GM04504 (cell line): ENCODE measurements at places on chromosomes 3 and 15.

DNA sequence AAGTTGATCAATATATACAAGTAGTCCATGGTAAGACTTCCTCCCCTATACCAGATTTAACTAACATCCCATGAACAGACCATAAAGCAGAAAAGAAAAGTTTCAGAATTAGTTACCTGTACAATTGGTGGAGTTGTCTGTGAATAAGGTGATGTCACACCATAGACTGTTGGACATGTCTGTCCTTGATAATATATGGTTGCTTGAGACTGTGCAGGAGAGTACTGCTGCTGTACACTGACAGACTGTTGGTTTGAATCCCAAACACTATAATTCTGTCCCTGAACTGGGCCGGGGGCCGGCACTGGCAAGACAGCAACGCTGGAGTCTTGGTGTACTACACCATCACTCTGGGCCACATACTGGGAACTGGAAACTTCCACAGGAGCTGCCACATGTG lies 77.2 kb downstream of the NBEAL2 start:
- no peak for DNase-seq

DNA sequence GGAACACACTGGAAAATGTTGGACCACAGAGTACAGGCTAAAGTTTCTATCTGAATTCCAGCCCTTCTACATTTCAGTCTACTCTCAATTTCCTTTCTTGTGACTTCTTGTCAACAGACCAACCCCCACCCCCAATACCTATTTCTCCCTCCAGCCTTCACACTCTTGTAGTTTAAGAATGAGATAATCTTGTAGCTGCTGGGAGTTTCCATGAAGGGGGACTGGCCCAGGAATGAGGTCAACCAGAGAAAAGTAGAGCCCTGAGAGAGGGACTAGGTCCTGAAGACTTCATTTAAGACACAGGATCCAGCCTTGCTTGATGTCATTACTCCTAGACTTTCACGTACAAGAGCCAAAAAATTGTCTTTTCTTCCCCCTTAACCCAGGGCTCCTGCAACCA lies 29.5 kb upstream of the FAM107A start:
- no peak for DNase-seq

DNA sequence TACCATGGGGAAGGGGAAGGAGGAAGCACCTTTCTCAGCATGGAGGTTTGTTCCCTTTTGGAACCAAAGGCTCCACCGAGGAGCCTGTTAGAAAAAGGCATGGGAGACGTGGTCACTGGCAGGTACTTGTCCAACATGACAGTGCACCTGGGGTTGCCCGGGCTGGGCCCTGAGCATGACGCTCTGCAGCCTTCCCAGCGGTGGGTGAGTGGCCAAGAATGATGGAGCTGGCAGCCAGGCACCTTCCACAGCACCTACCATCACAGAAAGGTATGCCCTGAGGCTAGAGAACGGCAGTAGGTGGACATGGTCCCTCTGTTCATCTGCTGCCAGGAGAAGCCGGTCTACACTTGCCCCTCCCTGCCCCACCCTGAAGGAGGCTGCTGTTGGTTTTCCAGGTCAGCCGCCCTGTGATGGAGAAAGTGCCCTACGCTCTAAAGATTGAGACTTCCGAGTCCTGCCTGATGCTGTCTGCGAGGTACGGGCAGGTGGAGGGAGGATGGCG lies 29.0 kb upstream of the NR2C2 start:
- no peak for DNase-seq

- DNase-seq = no peak
Observed at GRCh38 chr3:113096188-113096892, 105.6 kb downstream of the GTPBP8 start.

GRCh38 chr3:157103280-157103679 lies 56.7 kb downstream of the CCNL1 start:
- DNase-seq = no peak

GRCh38 chr3:24128199-24129005 lies 183.3 kb downstream of the NR1D2 start:
- DNase-seq = peak; percentile 91

DNA sequence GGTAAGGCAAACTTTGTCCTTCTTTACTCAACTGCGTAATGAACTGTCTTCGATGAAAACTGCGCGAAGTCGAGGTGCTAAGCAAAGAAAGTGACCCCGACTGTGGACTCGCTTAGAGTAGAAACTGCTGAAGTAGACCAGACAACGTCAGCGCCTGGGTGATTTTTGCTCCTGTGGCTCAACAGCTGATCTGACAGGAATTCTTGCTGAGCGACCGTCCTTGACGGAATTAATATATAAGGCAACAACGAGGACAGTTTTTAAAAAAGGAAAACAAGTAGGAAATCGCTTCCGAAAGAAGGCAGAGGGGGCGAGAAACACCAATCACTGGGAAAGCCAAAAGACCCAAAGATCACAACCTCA lies 541 bp downstream of the RPS27L start:
- no peak for DNase-seq

DNA sequence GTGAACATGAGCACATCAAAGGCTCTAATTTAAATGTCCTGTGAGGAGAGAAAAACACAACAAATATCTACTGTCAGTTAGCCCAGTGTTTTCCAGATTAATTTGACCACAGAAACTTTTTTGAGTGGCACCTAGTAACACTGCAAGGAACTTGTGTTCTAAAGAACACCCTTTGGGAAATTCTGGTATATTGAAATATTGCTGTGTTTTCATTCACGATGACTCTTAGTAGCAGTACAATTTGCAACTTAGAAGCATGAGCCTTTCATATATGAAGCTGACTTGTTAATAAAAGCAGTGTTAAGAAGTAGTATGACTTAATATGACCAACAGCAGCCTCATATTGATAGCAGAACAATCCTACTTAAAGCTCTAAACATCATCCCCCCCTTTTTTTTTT lies 32.0 kb downstream of the B3GALNT1 start:
- no peak for DNase-seq

GRCh38 chr15:41483519-41483918 lies 10.2 kb upstream of the ITPKA start:
- DNase-seq = no peak

DNA sequence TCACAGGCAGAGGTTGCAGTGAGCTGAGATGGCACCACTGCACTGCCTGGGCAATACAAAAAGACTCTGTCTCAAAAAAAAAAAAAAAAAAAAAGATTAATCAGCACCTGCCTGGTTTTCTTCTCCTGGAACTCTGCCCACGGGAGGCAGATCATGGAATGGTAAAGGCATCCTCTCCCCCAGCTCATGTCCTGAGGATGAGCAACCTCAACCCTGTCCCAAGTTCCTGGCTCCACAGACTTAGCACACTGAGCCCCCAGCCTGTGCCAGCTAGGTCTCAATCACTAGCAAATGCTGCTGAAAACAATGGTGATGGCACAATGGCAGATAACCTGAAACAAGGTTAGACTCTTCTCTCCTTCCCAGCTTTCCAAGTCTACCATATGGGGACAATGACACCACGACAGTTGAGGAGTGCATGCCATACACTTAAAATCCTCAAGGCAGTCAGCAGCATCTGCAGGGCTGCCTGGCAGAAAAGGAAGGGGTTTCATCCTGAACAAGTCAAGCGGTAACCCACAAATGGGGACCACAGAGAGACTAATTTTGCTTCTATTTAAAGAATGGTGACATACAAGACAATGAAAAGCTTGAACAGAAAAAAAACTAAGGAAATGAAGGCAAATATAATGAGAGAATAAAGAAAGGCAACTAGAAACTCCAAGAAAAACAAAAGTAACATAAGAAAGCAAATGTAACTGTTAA lies 4.8 kb downstream of the CLN6 start:
- DNase-seq = no peak

DNA sequence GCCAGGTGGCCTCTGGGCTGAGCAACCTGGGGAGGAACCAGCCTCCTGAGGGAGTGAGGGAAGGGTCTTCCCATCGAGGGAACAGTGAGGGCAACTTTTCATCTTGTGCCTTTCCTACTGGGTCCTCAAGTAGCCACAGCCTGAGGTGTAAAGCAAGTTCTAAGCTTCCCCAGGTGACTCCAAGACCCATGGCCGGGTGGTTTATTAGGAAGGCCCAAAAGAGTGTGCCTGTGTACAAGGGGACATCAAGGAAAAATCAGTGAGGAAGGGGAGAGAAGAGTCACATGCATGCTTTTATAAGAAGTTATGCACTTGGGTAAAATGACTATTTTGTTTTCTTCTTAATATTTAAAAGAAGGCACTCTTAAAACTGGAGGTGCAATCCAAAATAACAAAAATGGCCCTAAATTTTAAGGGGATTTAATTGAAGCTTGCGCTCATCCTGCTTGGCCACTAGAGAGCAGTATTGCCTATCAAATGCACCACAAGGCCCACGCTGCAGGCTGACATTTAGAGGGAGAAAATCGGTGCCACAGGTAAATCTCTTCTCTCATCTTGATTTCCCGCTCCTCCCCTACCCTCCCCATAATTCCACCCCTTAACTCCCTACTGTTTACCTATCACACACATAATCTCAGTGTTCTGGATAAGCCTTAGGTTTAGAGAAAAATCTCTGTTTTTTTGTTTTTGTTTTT lies 6.7 kb downstream of the NANOGP8 start:
- no peak for DNase-seq

- DNase-seq = no peak
Observed at GRCh38 chr3:12886106-12886679, 44.8 kb upstream of the RPL32 start.

DNA sequence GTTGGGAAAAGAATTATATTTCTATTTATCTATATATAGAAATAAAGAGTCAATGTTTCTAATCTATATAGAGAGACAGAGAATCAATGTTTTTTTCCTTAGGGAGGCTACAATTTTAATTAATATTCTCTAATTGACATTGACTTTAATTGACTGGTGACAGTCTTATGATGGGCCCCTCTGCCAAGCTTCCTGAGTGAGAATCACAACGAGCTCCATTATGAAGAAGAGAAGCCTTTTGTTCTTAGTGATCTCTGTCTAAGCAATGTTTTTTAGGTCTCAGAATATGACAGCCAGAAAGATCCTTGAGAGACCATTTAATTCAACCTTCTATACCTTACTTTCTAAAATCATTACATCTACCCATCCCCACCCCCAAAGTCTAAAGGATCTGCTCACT lies 70.9 kb downstream of the IGSF11 start:
- DNase-seq = no peak

DNA sequence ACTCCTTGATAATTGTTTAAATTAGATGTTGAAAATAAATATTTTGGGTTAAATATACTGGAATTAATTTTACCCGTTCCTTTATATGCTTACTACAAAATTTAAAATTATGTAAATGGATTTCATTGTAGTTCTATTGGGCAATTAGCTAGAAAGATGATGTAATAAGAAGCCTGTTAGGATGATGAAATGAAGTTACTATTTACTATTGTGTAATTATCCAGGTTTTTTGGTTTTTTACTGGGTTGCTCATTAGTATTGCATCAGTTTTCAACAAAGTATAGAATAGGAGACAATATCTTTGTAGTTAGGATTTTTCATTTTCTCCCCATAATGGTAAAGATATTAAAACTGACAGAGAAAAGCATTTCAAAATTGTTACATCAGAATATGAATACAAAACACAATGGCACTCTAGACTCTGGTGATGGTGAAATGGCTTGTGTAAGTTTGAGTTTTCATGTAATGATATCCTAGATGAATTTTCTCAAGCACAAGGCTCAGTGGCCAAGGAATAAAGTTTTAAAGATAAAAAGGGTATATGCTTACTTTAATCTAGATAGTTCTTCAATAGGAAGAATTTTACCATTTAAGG lies 222.0 kb downstream of the P3H2 start:
- DNase-seq = peak; percentile 3

- no peak for DNase-seq
Observed at GRCh38 chr3:194870394-194871110, 184.9 kb downstream of the FAM43A start.
